ENCODE measurements at places on chromosomes 12 and 14.

GRCh38 chr14:41606532-41607303, at the start of gene LRFN5:
TSS of gene LRFN5 (plus strand) at chr14:41606876.
- peak; percentile 78 for DNase-seq
- no peaks in the 10 kb centered on the region for H3K27me3 ChIP-seq
- H3K4me3 ChIP-seq: peak within 1 kb of the TSS; percentile 85
- H3K4me1 ChIP-seq: peaks cover 9% of the 10 kb centered on the region
- H3K27ac ChIP-seq: peak within 1 kb of the TSS; percentile 90

GRCh38 chr12:12195081-12195480, 71.8 kb downstream of the LRP6 start:
- H3K27me3 ChIP-seq: no peaks in the 10 kb centered on the region
- H3K4me3 ChIP-seq: no peak overlapping the region
- H3K27ac ChIP-seq: no peak overlapping the region
- no peaks in the 10 kb centered on the region for H3K4me1 ChIP-seq
- peaks cover 9% of the 10 kb centered on the region for H3K36me3 ChIP-seq

GRCh38 chr14:50776522-50776921, 54.4 kb downstream of the NIN start:
- H3K36me3 ChIP-seq: no peaks in the 10 kb centered on the region
- no peak overlapping the region for H3K27ac ChIP-seq
- no peaks in the 10 kb centered on the region for H3K27me3 ChIP-seq

DNA sequence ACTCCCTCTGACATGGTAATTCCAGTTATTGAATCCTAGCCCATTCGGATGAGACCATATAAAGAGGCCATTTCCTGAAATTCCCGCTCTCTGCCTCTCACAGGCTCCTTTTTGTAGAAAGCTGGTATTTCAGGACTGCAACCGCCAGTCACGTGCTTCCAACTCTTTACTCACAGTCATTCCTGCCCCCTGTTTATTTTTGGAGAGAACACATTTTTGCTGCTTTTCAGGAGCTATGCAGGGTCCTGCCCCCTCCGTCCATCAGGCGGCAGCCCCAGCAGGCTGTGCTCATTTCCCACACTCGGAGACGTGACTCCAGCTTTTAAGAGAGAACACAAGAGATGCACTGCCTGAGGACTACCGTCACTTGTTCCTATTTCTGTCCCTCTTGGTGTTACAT, 26.8 kb downstream of the IFT43 start:
- DNase-seq: peak; percentile 4
- peaks cover 10% of the 10 kb centered on the region for H3K36me3 ChIP-seq
- no peaks in the 10 kb centered on the region for H3K27me3 ChIP-seq
- H3K27ac ChIP-seq: no peak overlapping the region
- H3K4me3 ChIP-seq: no peak overlapping the region

- H3K27ac ChIP-seq: no peak overlapping the region
- no peaks in the 10 kb centered on the region for H3K4me1 ChIP-seq
- peak; percentile 55 for DNase-seq
- H3K4me3 ChIP-seq: no peak overlapping the region
- no peaks in the 10 kb centered on the region for H3K27me3 ChIP-seq
Observed at GRCh38 chr14:68079941-68080697, 260.5 kb downstream of the RAD51B start.

GRCh38 chr12:131066207-131066885, 112.6 kb downstream of the ADGRD1 start:
- no peak overlapping the region for H3K4me3 ChIP-seq
- no peak for DNase-seq
- peaks cover 3% of the 10 kb centered on the region for H3K27me3 ChIP-seq
- H3K36me3 ChIP-seq: no peaks in the 10 kb centered on the region

- no peaks in the 10 kb centered on the region for H3K27me3 ChIP-seq
- no peaks in the 10 kb centered on the region for H3K36me3 ChIP-seq
- no peak overlapping the region for H3K4me3 ChIP-seq
- no peak for DNase-seq
Observed at GRCh38 chr14:106013879-106014376, 487.5 kb downstream of the TMEM121 start.

DNA sequence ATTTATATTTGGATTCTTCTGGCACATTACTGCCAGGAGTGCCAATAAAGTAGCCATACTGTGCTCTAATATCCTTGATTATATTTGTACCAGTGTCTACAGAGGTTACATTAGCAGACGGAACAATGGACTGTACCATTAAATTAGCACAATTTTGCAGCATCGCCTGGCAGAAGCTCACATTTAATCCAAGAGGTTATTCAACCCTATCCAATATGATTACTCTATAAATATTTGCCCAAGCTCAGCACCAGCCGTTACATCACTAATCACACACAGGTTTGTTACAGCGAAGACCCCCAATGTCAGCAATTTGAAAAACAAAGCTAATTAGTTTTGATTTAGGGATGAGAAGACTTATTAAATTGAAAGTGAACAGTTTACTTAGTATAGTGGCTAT, 16.9 kb upstream of the MGST1 start:
- H3K27ac ChIP-seq: no peak overlapping the region
- no peaks in the 10 kb centered on the region for H3K4me1 ChIP-seq
- H3K27me3 ChIP-seq: no peaks in the 10 kb centered on the region

Data from mesenchymal stem cell (in vitro differentiated cells and primary cell).